Activated T-cell treated with anti-CD3 and anti-CD28 coated beads, Interleukin-2, amount 50 U/mL, for 4 hours (primary cell): ENCODE measurements at places on chromosomes 2 and 18. TPM values are rescaled to one million over a fixed set of nuclear protein-coding genes. Genes with fewer than 3 reads are reported as not detected.

DNA sequence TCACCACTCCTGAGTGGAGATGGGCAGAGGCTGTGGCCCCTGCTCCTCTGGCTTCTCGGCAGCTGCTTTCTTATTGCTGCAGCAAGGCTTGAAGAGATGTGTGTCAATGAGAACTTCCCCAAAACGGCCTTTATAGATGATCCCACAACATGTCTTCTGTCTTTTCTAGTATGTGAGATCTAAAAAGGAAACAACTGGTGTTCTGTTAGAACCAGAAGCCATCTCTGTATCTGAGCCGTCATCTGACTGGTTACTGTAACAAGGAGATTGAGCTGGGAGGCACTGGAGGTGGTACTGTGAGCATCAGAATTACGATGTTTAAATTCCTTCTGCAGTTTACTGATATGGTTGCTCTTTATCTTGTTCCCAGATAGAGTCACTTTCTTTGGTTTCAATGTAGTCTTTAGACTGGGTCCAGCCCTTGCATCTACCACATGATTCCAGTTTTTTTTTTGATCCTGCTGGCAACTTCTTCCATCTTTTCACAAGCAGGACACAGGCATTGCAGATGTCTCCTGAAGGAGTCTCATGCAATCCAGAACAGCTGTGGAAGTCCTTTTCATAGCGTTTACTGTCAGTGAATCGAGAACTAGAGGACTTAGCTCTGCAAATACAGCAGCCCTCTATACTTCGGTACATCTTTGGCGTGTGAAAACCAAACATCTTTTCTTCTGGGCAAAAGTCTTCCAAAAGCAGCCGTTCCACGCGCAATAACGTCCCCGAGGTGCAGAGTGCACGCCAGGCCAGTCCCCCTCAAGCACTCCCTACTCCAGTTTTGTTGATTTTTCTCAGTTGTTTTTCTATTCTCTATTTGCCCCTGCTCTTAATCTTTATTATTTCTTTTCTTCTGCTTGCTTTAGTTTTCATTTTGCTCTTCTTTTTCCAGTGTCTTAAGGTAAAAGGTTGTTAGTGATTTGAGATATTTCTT is 29.7 kb downstream of the TAF4B start:
- no peak for DNase-seq

- no peak for DNase-seq
Observed at GRCh38 chr2:210445116-210445707, 31.3 kb downstream of the LANCL1 start.

PDE1A gene
- total RNA-seq, result not detected

- no peak for DNase-seq
Observed at GRCh38 chr2:225806105-225806504, 406.6 kb downstream of the NYAP2 start.

- DNase-seq, result no peak
Observed at GRCh38 chr2:44616667-44617155, 255.0 kb downstream of the CAMKMT start.

DNA sequence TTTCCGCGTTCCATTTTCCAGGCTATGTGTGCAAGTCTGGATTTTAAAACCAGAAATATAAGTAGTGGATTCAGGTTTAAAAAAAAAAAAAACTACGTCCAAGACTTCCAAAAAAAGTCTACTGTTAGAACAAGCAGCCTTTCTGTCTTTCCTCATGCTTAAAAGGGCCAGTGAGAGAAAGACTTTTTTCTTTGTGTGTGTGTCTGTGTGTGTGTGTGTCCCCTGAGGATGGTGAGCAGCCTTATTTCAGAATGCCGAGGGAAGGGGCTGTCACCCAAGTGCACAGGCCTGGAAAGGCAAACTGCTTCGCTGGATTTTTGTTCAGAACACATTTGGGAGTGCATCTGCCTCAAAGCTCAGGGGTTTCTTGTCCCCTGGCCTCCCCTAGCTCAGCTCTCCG is 98.8 kb downstream of the ZBTB7C start:
- DNase-seq, result no peak

SERPINB5 gene
- total RNA-seq, result not detected

POTEJ gene
- total RNA-seq, result not detected

GRCh38 chr2:13488965-13489364 is 772.2 kb downstream of the TRIB2 start:
- no peak for DNase-seq

DNA sequence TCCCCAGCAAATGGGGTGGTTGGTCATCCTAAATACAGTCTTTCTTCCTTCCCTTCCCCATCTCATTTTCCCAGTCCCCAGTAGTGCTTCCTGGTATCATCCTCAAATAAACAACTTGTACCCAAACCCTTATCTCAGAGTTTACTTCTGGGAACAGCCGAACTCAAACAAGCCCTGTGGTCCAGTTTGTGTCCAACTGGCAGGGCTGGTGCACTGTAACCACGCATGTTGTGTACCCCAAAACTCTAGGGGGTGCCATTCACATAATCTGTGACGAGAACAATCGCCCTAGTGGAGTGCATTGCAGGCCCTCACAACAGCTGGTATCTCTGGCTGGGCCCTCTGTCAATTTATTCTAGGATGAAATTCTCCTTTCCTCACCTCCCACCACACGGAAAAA is 366.2 kb downstream of the TNS1 start:
- DNase-seq, result no peak

RNF144A gene
- total RNA-seq, result 13.7 TPM

DNA sequence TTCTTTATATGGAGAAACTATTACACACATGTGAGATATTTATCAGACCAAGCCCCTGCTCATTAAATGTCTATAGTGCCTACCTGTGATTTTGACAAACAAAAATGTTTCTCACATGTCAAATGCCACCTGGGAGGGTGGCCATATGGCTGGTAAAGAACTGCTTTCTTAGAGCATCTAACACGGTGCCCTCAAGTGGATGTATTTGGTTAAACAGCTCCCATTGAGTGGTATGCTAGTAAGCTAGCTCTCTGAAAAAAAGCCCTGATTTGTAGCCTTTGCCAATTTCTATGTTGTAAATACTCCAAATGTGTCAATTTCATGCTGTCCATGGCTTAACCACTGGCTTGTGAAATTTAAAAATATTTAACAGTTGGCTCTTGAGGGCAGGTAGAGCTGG is 94.6 kb downstream of the PMAIP1 start:
- DNase-seq, result no peak

GRHL1 gene
- total RNA-seq, result 1.1 TPM

DNA sequence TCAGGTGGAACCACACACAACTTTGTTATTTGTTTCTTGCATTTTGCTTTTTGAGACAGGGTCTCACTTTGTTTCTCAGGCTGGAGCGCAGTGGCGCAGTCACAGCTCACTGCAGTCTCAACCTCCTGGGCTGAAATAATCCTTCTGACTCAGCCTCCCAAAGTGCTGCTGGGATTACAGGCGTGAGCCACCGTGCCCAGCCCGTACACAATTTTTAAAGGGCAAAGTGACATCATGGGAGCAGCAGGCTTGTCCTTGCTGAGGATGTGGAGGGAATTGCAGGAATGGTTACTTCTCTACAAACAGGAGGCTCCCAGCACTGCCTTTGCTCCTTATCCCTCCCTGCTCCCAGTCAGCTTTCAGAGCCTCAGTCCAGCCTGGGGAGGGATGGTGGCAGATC is 355.9 kb upstream of the KLHL29 start:
- no peak for DNase-seq

IL1B gene
- 0.42 TPM for total RNA-seq

GRCh38 chr2:212926940-212927339 is 224.5 kb downstream of the IKZF2 start:
- no peak for DNase-seq

DNA sequence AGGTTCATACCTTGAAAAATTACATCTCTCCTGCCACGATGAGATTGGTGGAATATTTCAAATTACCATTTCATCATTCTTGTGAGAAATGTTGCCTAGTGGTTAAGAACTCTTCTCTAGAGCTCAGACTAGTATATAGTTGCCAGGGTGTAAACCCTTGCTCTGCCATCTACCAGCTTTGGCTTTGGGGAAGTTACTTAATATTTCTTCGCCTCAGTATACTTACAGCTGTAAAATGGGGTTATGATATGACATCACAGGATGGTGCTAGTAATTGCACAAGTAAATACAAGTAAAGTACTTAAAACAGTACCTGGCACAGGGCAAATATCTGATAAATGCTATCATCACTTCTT is 1.5 kb downstream of the SPOPL start:
- DNase-seq, result no peak

GRCh38 chr2:239805043-239805329 is 220.2 kb downstream of the NDUFA10 start:
- no peak for DNase-seq

DNA sequence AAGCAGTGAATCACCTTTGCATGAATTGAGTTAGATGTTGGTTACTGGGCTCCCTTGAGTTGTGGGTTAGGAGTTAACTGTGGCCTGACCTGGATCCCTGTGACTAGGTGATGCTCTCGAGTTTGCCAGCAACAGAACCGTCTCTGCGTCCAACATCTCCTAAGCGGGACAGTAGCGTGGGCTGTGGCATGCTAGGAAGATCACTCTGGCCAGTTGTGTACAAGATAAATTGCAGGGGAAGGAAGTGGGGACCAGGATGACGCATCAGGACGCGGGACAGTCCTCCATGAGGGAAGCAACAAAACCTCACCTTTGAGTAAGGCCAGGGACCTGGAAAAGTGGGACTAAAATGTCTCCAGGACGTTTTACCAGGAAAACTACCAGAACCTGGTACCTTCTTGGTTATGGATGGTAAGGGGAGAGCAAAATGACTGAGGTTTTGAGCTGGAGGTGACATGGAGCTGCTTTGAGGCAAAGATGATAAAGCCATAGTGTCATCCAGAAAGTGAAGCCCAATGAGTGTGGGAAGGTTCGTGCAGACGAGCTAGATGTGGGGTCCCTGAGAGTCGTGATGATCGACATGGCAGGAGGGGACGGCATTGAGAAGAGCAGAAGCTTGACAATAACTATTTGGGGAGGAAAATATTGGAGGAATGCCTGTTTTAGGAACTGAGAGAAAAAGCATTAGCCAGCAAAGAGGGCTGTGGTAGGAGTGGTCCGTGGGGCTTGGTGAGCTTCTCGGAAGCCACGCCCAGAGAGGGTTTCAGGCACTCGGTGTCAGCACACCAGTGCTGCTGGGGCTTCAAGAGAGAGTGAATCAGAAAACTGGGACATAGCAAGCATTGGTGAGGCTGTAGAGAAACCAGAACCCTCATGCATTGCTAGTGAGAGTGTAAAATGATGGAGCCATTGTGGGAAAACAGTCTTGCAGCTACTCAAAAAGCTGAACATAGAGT is 95.1 kb downstream of the SMAD7 start:
- no peak for DNase-seq

GRCh38 chr2:20596973-20597859 is 53.7 kb downstream of the HS1BP3 start:
- DNase-seq, result no peak

- DNase-seq, result no peak
Observed at GRCh38 chr2:237280939-237281338, 133.0 kb downstream of the COL6A3 start.

SLC9A2 gene
- total RNA-seq, result 0.03 TPM

DNA sequence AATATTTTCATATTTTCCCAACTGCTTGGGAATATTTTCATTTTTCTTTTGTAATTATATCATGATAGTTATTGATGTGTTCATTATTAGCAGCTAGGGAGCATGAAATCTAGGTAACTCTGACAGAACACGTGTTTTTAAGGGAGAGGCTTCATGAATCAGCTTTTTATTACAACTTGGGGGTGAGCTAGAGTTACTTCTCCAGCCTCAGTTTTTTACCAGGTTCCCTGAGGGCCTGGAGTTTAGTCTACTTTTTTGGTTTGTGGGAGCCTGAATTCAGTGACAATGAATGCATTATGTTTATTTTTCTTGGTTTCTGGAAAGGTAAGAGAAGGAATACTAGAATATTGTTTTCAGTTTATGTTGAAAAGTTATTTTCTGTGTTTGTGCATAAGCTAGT is 18.0 kb downstream of the NAB1 start:
- no peak for DNase-seq

DNA sequence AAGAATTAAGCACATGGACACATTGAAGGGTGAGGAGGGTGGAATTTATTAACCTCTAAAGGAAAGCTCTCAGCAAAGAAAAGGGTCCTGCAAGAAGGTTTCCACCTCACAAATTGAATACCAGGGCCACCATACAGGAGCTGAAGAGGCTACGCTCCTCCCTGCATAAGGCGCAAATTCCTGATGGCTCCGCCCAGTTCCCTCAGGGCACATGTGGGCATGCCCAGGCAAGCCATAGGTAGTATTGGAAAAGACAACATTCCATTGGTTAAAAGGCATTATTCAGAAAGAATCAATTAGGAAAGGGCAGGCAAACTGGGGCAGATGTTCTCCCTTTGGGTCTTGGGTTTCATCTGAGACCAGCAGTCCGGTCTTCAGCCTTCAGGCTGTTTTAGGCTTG is 161.2 kb downstream of the PTPRM start:
- no peak for DNase-seq

DNA sequence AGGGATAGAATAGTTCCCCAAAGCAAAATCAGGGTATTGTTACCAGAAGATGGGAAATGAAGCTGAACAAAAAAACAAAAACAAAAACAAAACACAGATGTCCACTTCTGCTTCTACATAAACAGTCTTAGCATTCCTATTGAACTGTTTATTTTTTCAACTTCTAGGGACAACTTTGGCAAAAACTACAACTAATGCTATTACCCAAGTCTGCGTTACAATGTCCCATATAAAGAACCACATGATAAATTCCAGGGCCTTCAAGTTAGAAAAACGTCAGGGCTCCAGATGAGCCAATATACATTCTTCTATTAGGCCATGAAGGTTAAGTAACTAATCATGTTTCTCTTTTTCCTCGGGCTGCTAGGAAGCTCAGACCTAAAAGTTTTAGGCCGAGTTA is 16.9 kb downstream of the PID1 start:
- no peak for DNase-seq

DNA sequence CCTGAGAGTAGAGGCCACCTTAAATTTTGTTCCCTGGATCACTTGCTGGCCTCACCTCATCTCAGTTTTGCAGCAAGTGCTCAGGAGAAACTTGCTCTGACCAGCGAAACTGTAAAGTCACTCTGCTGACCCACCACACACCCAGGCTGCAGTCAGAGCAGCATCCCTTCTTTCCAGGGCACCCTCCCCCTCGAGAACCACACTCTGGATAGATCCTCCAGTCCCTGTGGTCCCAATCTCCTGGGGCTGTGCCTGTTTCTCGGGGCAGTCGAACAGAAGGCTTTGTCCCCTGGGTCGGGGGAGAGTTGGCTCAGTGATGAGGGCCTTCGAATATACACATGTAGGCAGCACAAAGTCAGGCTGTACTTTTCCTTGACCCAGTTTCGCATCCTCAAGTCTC is 18.4 kb downstream of the ST8SIA5 start:
- DNase-seq, result no peak

GRCh38 chr2:159807183-159808031 is 9.4 kb upstream of the CD302 start:
- no peak for DNase-seq

SETBP1 gene
- total RNA-seq, result 6.2 TPM

ZC3H15 gene
- 103 TPM for total RNA-seq

DNA sequence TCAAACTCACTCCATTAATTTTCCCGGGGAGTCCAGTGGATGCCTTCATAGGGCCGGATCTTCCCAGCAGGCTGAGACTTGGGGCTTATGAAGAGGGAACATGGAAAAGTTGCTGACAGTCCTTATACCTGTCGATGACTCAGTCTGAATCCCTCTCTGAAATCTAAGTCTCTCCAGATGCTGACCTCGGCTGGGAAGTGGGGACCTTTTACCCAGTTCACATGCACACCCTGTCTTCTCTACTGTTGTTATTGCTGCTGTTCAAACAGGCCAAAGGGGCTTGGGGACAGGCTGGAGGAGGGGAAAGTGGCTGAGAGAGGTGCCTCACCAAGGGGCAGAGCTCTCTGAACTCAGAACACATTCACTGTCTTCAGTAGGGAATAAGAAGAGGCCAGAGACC is 4.1 kb upstream of the TNP1 start:
- no peak for DNase-seq

GRCh38 chr2:201773990-201774389 is 6.7 kb downstream of the ALS2 start:
- no peak for DNase-seq
